Breast epithelium (tissue), 4 donors: ENCODE measurements at places on chromosomes 11 and 22.
A peak's percentile ranks its signal among the peaks of the same experiment; 100 is the strongest.

DNA sequence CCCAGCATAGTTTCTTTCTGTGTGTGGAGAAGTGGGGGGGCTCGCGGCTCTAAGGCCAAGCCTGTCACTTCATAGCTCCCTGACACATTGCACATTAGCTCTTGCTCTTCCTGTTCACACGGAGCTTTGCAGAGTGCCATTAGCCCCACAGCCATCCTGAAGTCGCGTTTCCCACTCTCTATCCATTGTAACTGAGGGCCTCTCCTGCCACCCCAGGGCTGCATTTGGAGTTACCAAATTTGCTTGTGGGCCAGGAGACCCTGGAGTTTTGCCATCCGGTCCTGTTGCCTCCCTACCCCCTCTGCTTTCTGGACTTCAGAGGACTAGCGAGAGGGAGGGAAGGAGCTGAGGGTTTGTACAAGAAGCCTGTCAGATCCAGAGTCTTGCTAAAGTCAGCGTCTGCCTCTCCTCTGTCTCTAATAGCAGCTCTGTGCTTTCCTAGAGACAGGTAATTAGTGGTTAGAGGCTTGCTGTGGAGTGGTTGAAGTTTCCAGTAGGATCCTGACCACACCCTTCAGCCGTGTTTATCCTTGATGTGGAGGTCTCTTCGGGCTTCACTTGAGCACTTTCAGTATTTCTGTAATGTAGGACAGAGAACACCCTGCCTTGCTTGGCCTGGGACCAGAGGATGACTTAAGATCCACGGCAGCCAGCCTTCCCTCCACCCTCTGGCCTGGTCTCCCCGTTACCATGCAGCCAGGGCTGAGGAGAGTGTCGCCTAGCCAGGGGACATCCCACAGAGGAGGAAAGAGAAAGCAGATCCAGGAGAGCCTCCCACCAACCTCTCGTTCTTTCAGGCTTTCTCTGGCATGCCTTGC, 14.1 kb downstream of the DCPS start:
- H3K27me3 ChIP-seq, result no peaks in the 10 kb centered on the region
- peak overlapping the region; percentile 80 for H3K27ac ChIP-seq
- H3K4me3 ChIP-seq, result peak overlapping the region; percentile 15
- H3K4me1 ChIP-seq, result peaks cover 6% of the 10 kb centered on the region
- peak; percentile 49 for DNase-seq
- no peaks in the 10 kb centered on the region for H3K36me3 ChIP-seq

DNA sequence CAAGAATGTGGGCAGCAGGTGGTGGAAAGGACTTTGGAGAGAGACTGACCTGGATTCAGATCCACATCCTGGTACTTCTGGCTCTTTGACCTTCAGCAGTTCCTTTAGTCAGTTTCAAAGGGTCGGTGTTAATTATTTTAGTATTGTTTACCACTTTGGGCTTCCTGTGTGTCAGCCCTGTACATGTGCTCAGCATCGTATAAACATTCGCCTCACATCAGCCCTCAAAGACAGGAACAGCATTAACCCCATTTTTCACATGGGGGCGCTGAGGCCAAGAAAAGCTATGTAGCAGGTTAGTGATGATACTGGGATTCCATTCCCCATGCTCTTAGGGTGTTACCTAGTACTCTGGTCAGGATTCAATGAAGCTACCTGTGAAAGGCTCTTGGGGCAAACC, 72.1 kb upstream of the YWHAH start:
- H3K27ac ChIP-seq, result no peak overlapping the region
- DNase-seq, result no peak
- H3K4me1 ChIP-seq, result no peaks in the 10 kb centered on the region

DNA sequence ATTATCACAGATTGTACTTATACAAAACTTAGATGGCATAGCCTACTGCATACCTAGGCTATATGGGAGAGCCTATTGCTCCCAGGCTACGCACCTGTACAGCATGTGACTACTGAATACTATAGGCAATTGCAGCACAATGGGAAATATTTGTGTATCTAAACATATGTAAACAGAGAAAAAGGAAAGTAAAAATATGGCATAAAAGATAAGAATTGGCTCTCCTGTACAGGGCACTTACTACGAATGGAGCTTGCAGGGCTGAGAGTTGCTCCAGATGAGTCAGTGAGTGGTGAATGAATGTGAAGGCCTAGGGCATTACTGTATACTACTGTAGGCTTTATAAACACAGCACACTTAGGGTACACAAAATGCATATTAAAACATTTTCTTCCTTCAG, 13.2 kb downstream of the APOL6 start:
- no peaks in the 10 kb centered on the region for H3K4me1 ChIP-seq
- no peaks in the 10 kb centered on the region for H3K27me3 ChIP-seq
- no peak overlapping the region for H3K4me3 ChIP-seq
- H3K27ac ChIP-seq, result no peak overlapping the region

- H3K27me3 ChIP-seq, result no peaks in the 10 kb centered on the region
- DNase-seq, result no peak
- H3K4me3 ChIP-seq, result no peak overlapping the region
- H3K4me1 ChIP-seq, result peaks cover 4% of the 10 kb centered on the region
- no peaks in the 10 kb centered on the region for H3K36me3 ChIP-seq
Observed at GRCh38 chr11:19597876-19598275, 114.8 kb upstream of the NAV2 start.

DNA sequence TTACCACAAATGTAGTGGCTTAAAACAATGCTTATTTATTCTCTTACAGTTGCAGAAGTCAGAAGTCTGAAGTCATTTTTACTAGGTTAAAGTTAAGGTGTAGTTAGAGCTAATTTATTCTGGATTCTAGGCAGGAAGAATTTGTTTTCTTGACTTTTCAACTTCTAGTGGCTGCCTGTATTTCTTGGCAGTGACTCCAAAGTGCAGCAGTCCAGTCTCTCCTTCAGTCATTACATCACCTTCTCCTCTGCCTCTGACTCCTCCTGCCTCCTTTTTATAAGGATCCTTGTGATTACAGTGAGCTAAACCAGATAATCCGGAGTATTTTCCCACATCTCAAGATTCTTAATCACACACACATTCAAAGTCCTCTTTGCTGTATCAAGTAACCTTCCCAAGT, 581.4 kb downstream of the KCNA4 start:
- H3K36me3 ChIP-seq, result no peaks in the 10 kb centered on the region
- no peak overlapping the region for H3K4me3 ChIP-seq
- H3K27ac ChIP-seq, result no peak overlapping the region
- H3K4me1 ChIP-seq, result no peaks in the 10 kb centered on the region

DNA sequence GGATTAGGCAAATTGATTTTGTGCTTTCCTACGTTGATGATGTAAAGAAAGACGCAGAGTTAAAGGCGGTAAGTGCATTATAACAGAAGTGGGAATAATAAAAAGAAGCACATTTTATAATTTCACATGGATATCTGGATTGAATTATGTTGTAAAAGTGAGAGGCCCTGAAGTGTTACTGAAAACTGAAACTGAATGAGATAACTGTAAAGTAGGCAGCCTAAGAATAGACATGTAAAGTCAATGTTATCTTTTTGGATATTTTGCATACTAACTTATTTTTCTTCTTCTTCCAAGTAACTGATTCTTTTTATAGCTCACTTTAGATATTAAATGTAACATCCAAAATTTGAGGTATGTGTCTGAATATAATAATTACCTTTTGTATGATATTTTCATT, 28.3 kb downstream of the ANO5 start:
- no peak overlapping the region for H3K4me3 ChIP-seq
- no peak for DNase-seq
